CD4-positive, alpha-beta T cell treated with Interleukin-15 for 1 hour (primary cell): ENCODE measurements at places on chromosomes 7 and 10.

GRCh38 chr7:144006029-144006691 lies 6.0 kb downstream of the OR6B1 start:
- no peak for DNase-seq

DNA sequence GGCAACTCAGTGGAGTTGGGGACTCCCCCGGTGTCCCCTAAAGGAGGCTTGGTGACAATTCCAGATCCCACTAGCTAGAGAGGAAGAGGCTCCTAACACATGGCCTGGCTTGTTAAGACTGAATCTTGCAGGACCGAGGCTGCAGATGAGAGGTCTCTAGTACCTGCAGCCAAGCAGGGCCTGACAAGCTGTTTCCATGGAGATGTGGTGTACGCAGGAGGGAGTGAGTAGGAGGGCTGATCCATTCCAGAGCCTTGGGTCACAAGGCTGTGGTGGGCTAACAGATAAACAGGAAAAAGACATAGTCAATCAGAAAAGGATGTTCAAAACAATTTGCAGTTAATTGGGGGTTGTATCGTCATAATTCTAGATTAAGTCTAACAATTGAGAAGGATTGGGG lies 77.3 kb upstream of the MKLN1 start:
- DNase-seq: no peak

GRCh38 chr10:58517081-58517480 lies 4.4 kb downstream of the BICC1 start:
- no peak for DNase-seq

DNA sequence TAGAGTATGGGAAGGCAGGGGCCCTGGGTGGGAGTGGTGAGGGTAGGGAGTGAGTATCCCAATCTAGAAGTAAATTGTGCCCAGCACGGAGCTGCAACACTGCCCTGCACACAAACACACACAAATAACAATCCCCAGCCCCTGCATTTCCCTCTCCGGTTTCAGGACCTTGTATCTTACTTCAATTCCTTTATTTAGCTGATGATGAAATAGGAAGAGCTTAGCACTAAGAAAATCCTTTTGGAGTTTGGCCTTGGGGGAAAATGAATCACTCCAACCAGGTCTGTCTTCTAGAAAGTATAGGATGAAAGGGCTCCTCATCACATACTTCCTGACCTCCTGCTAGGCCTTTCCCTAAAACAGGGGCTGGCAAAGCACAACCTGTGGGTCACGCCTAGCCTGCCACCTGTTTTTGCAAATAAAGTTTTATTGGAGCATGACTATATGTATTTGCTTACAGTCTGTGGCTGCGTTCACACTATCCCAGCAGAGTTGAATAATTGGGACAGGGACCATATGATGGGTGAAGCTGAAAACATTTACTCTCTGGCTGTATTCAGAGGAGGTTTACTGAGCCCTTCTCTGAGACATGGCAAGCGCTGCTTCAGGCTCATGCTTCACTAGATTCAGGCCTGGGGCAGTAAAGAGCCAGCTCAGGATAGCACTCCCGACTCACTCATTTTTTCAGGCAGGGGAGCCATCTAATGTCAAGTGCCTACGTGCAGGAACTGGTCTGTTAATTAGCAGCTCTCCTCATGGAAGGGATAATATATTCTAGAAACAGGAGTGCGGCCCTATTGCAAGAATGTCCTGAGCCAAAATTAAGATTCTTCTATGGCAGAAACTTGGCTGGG lies 111.0 kb downstream of the EGFR start:
- DNase-seq: no peak

- no peak for DNase-seq
These were observed 47.2 kb downstream of the MALSU1 start for GRCh38 chr7:23346316-23346715.
